ENCODE measurements at places on chromosomes 1 and 21.

GRCh38 chr1:228147768-228148167 lies 2.0 kb upstream of the GJC2 start:
- DNase-seq, result no peak

DNA sequence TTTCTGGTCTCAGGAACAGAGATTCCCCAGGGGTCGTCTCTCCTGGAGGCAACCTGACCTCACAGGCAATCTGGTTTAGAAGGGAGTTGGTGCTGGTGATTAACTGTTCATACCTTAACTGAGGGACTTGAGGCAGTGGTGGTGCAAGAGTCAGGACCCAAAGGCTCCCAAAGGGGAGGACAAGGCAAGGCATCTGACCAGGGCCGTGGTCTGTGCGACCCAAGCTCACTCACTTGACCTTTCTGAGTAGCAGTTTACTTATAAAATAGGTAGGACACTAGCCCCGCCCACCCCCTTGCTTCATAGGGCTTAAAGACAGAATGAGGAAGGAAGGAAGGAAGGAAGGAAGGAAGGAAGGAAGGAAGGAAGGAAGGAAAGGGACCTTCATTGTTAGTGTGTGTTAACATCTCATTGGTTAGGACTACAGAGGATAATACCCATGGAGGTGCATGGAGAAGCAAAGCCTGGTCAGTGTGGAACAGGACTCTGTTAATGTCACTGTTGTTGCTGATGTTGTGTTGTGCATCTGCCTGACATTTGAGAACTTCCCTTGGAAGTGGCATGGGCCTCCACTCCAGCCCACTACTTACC lies 4.6 kb upstream of the KCNA2 start:
- DNase-seq, result no peak

DNA sequence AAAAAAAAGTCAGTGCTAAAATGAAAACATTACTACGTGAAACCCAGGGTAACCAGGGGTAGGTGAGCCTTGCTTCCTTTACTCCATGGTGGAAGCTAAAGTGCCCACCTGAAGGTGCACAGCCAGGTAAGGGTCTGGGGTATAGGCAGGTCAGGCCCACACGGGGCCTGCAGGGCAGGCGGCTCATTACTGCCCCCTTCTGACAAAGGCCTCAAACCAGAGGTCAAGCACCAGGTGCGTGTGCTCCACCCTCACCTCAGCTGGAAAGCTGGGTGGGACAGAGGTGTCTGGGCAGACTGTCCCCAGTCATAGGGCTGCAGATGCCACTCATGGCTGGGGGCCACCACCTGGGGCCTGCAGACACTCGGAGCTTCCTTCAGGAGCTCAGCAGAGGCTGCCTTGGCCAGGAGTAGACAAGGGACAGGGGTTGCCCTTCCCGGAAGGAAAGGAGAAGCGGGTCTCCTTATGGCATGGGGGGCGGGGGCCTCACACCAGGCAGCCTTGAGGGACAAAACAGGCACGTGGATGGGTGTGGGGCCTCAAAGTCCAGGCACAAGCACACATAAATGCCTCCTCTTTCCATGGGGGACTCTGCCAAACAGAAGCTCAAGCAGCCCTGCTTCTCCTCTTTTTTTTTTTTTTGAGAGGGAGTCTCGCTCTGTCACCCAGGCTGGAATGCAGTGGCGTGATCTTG lies 36.2 kb downstream of the ACOT7 start:
- no peak for DNase-seq

GRCh38 chr1:24827379-24828135 lies 82.3 kb downstream of the CLIC4 start:
- no peak for DNase-seq

DNA sequence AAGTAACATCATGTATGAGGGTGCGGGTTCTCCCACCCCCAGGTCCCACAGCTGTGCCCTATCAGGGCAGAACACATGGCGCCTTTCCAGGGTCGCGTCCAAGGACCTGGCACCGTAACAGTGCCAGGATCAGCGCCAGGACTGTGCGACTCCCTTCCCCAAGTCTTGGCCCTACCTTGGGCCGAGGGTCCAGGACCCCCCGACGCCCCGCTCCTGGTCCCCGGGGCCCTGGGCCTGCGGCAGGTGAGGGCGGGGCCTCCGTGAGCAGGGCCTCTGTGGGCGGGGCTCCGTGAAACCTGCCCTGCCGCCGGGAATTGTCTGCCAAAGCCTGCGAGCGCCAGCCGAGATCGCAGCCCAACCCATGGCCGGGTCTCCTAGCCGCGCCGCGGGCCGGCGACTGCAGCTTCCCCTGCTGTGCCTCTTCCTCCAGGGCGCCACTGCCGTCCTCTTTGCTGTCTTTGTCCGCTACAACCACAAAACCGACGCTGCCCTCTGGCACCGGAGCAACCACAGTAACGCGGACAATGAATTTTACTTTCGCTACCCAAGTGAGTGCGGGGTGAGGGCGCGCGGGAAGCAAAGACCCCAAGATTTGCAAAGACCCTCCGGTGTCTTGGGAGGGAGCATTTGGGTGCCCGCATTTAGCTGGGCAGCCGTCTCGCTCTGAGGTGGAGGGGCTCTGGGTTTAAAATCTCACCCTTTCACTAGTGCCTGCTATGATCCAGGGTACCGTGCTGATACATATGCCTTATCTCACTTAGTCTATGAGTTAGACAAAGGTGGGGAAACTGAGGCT lies at the start of gene RHBG:
TSS of gene RHBG (plus strand) at position 323 of the 796 bp plus-strand sequence. CDS start at position 362, 39 bp downstream.
- DNase-seq, result peak; percentile 14

DNA sequence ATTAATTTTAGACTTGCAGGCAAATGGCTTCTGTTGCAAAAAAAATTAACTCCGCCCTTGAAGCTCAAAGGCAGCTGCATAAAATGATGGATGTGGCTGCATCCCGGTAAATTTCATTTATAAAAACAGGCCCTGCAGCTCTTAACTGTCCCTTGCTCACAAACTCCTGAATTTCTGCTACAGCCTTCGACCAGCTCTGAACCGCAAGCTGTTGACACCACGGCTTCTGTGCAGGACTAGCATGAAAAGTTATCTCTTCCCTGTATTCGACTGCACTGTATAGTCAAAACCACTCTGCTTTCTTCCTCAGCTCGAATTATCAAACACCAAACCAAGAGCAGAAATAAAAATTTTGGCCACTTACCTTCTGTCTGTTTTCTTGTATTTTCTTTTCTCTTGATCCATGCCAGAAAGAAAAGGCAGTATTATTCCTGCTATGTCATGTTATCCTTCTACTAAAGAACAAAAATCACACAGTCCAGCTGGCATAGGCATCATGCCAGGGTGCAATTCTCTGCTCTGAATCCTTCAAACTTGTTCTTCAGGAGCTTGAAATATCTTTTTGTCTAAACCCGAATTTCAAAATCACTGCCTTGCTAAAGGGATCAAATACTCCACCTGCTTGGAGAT lies 195.5 kb upstream of the NCAM2 start:
- DNase-seq, result no peak

- no peak for DNase-seq
Measured at GRCh38 chr1:32592943-32593342, 53.7 kb downstream of the ZBTB8A start.

DNA sequence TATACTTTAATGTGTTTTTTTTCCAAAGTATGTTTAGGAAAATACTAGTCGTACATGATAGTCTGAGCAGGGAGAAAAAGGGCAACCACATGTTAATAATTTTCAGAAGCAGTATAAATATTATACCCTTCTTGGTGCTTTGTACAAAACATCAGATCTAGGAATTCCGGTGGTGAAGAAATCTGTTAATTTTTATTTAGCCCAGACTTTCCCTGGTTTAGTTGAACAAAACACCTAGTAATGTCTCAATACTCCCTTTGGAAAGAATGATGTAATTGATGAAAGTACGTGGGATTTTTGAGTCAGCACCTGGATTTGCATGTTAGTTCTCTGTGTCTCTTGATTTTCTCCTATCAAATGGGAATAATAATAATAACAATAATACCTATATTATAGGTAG lies 38.4 kb upstream of the KCNK2 start:
- no peak for DNase-seq

DNA sequence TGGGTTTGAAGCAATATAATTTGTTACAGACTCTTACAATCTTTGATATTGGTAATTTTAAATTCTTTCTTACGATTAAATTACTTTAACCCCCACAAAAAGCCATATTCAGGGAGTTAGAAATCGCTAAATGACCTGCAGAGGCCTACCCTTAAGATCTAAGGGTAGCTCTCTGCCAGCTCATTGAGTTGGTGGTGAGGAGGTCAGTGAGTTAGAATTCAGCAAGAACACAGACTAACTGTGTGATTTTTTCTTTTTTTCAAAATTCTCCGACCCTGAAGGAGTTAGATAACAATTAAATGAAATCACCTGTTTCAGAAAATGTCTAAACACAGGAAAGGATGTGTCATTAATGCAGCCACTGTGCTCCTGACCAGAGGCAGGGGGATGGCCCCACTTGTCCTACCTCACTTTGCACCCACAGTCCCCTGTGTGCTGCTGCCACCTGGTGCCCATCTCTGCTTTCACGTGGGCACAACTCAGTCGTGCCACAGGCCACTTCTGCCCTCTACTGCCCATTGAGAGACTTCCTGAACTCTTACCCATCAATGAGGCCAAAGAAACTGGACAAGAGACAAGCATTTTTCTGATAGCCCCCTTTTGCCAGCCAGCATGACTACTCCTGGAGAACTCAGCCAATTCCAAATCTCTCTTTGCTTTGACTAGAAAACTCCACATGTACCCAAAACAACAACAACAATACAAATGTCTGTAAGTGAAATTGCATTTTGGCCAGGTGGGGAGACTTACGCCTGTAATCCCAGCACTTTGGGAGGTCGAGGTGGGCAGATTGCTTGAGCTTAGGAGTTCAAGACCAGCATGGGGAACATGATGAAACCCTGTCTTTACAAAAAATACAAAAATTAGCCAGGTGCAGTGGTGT lies 8.4 kb downstream of the CFAP45 start:
- DNase-seq, result peak; percentile 86

- DNase-seq, result no peak
Measured at GRCh38 chr1:187631984-187632383, 803.2 kb downstream of the PLA2G4A start.

DNA sequence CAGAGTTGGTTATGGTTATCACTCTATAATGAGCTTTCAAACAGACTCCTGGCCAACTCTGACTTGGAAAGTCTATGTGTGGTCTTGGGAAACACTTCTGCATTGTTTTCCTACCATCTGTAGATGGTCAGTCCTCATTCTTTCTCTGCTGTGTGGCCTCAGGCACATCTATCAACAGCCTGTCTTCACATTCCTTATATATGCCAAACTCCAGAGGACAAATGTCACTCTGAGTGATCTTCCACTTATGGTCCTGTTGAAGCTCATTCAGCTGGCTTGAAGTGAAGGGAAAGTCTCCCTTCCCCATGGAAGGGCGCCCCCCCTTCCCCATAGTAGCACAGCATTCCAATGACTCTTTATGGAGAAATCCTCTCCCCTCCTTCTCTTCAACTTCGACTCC lies 58.7 kb downstream of the VANGL2 start:
- DNase-seq, result no peak

DNA sequence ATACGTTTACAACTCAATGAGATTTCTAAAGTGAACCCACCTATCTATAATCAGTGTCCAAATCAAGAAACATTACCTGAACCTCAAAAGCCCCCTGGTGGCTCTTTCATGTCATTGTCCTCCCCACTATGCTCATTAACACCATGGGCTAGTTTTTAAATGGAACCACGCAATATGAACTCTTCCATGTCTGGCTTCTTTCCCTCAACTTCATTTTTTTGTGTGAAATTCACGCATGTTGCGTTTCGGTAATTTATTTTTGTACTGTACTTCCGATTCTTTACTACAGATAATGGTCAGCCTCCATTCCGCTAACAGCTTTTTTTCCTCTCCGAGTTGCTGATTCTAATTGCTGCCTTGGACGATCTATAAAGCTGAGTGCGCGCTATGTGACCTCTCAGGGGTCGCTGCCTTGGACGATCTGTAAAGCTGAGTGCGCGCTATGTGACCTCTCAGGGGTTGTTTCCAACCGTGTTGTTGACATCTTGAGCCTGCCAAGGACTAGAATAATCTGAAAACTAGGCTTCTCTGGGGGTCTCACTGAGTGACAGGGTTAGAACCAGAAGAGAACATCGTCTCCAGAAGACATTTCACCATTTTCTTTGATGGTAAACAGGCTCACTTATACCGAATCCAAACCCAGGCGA lies 1.1 kb upstream of the CACYBP start:
- peak; percentile 82 for DNase-seq

GRCh38 chr1:172815740-172816139 lies 156.8 kb downstream of the FASLG start:
- DNase-seq, result no peak

- DNase-seq, result no peak
Measured at GRCh38 chr1:80066060-80066459, 1059.5 kb upstream of the ADGRL4 start.

- DNase-seq, result no peak
Measured at GRCh38 chr1:53799141-53799540, 39.0 kb downstream of the NDC1 start.

DNA sequence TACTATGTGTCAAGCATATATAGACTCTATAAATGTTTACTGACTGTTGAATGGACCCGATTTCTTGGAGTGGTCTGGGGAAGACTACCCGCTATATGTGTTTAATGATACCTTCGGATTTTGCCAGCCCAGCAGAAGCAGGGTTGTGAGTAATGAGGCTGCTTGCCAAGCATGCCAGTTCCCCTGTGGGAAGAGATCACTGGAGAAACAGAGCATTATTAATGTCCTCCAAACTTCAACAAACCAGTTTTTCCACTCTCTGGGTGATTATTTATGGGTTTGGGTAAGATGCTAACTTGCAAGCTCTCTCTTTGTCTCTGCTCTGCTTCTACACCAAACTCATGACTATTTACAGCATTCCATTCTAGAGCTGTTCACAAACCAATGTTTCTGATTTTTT lies 25.1 kb upstream of the PHGDH start:
- no peak for DNase-seq

DNA sequence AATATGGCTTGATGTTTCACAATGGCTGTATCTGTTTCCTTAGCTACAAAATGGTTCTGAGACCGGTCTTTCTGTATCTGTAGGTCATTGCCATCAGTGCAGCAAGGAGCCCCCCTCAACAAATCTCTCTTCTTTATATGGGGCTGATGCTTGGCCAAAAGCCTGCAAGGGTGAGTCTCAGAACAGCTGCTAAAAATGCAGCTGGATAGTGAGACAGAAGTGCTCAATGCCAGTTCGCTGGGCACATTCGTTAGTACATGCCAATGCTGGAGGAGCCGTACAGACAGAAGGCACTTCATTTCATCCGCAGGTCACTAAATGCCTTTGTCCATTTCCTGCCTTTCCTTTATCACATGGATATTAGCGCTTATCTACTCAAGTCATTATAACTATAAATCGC lies 67.3 kb downstream of the RUNX1 start:
- DNase-seq, result no peak

GRCh38 chr1:200774735-200775444 lies 36.2 kb downstream of the CAMSAP2 start:
- DNase-seq, result no peak

GRCh38 chr1:204036882-204037655 lies 35.8 kb upstream of the SOX13 start:
- DNase-seq, result no peak

GRCh38 chr1:240149484-240150094 lies 57.9 kb downstream of the FMN2 start:
- DNase-seq, result peak; percentile 2

GRCh38 chr1:108521990-108522393 lies 37.9 kb upstream of the EEIG2 start:
- no peak for DNase-seq

Data from CD4-positive, alpha-beta T cell treated with Interleukin-12 subunit alpha and Interleukin-12 subunit beta, for 1 hour (primary cell).